ENCODE measurements at places on chromosomes 6 and 20.

DNA sequence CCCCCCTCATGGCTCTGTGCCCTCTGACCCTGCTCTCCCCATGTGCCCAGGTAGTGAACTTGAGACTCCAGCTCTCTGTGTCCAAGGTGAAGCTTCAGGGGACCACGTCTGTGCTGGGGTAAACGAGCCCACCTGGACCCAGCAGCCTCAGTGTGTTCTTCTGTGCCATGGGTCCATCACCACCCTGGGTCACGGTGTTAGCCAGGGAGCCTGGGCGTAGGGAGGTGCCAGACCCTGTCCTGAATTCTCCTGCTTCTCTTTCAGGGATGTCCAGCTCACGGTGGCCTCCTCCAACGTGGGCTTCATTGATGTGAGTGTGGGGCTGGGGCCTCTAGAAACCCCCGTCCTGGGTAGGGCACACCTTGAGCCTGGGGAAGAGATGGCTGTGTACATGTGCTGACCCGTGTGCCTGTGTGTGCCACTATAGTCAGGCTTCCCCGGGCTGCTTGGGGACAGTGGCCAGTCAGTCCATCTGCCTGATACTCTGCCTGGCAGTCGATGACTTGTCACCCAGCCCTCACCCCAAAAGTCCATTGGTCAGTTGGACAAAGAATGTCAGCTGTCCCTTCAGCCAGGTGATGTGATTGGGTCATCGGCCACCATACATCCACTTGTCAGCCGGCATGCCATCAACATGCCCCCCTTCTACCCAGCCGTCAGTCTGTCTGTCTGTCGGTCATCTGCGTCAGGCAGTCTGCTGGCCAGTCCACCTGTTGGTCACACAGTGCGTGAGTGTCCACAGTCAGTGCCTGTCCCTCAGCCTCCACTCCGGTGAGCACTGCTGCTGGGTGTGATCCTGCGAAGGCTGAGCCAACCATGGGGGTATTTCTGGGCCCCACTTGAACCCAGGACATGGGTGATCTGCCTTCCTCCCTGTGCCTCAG lies 10.9 kb upstream of the BPIFB6 start:
- no peak for DNase-seq

- DNase-seq, result no peak
Observed at GRCh38 chr6:12962529-12962928, 246.0 kb downstream of the PHACTR1 start.

DNA sequence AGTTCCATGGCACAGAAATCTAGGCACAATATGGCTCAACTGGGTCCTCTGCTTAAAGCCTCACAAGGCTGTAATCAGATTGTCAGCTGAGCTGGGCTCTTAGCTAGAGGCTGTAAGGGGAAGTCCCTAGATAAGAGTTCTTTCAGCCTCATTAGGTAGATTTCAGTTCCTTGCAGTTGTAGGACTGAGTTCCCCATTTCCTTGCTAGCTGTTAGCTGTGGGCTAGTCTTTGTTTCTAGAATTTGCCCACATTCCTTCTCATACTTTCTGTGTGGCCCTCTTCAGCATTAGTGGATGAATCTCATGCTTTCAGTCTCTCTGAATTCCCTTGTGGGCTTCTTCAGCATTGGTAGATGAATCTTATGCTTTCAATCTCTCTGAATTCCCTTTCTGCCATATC lies 71.0 kb upstream of the MRAP2 start:
- DNase-seq, result no peak

DNA sequence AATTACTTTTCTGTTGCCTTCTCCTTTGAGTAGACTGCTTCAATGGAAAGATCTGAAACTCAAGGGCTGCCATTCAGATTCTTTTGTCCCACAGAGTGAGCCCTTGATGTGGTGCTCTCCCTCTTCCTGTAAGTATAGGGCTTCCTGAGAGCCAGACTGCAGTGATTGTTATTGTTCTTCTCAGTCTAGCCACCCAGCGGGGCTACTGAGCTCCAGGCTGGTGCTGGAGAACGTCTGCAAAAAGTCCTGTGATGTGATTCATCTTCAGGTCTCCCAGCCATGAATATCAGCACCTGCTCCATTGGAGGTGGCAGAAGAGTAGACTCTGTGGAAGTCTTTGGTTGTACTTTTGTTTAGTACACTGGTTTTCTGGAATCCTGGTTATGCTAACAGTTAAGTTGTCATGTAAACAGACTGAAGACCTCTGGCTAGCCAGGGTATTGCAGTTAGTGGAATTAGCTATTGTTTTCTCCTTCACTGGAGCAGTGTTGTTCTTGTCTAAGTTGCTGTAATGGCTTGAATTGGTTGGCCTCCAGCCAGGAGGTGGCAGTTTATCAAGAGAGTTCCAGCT lies 240.9 kb downstream of the COL12A1 start:
- DNase-seq, result no peak

GRCh38 chr6:126923807-126924206 lies 194.7 kb upstream of the RSPO3 start:
- no peak for DNase-seq

DNA sequence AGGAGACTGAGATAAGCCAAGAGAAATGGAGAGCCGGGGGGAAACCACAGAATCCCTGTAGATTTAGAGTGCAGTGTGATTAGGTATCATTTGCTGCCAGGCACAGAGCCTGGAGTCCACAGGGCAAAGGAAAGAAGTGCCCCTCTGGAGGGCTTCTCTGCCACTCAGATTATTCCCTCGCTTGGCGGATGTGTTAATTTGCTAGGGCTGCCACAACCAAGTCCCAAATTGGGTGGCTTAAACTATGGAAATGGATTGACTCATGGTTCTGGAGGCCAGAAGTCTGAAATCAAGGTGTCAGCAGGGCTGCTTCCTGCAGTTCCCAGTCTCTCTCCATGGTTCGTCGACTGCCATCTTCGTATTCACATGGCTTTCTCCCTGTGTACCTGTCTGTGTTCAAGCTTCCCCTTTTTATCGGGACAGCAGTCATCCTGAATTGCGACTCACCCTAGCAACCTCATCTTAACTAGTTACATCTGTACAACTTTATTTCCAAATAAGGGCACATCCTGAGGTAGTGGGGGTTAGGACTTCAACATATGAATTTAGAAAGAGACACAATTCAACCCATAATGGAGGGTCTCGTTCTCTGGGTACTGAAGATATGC lies 122.2 kb downstream of the ANKRD60 start:
- DNase-seq, result no peak

DNA sequence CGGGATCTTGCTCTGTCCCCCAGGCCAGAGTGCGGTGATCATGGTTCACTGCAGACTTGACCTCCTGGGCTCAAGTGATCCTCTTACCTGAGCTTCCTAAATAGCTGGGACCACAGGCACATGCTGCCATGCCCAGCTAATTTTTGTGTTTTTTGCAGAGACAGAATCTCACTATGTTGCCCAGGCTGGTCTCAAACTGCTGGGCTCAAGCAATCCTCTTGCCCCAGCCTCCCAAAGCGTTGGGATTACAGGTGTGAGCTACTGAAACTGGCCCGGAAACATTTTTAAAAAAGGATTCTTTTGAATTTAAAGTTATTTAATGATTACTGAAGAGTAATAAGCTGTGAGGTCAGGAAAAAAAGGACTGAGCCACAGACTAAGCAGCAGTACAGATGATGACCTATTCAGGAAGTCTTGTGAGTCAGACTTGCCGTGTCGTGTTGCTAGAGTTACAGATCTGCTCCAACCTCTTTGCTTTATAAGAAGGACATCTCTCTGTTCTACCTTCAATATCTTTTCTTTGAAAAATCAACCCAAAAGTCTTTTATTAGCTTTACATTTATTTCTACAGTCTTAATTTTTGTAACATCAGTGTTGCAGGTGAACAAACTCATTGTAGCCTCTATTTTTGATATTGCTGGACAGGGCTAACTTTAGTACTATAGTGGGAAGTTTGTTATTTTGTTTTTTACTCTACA lies 108.7 kb downstream of the NCOA3 start:
- no peak for DNase-seq

DNA sequence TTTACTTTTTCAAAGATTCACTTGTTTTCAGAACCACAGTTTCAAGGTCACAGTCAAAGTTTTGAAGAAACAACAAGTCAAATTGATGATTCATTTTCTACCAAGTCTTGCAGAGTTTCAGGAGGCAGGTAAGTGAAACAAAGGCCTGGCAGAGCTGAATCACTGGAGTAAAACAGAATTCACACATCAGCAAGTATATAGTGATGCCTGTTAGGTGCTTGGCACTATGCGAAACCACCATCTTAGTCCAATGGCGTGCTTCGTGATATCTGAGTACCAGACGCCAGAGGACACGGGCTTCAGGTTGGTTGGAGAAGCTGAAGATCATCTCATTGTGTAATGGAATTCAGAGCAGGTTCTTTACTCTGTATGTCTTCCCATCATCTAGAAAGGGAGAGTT lies 75.9 kb downstream of the RTN4IP1 start:
- no peak for DNase-seq
